ENCODE measurements at places on chromosomes 3 and 15. TPM values are rescaled to one million over a fixed set of nuclear protein-coding genes. Genes with fewer than 3 reads are reported as not detected.

The TMEM212 gene
- not detected for total RNA-seq

- no peak for DNase-seq
Measured at GRCh38 chr15:34370129-34370528, 3.1 kb upstream of the LPCAT4 start.

The SLC7A14 gene
- not detected for total RNA-seq

- DNase-seq = no peak
Measured at GRCh38 chr3:112096176-112096575, 10.0 kb downstream of the C3orf52 start.

DNA sequence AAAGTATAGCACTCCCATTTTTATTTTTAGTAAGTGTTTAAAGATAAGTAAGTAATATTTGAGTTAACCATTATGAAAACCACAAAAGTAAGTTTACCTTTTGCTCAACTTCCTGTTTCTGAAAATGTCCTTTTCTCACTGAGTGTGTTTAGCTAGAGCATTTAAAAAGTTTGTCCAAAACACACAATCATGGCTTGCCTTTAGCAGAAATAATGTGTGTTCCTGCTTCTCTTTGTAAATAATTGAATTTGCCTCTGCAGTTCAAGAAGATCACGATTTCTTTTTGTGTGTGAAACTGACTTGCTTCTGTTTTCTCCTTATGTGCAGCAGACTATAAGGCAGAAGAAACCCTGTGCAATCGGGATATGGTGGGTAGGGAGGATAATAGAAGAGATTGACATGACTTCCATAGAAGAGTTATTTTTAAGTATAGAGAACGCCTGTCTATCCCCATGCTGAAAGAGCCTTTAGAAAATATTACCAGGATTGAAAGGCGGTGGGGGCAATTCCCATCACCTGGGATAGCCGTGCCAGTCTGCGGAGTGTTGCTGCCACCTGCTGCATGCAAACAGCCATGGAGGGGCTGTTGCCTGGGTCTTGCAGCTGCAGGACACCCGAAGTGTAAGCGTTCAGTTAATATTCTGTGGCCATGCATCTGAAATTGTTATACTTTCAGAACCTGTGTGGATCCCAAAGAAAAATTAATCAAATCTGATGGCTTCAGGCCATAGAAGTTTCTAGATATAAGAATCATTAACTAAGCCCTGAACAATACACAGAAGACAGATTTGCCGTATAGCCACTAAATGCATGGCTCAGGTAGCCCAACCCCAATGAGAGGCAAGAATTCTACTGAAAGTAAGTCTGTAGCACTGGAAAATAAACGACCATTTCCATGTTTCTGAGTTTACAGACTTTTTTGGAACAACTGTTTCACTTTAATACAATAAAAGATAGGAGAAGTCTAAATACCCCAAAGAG, 2.4 kb upstream of the CD96 start:
- DNase-seq = peak; percentile 64

GRCh38 chr15:71313806-71314205, 198.5 kb downstream of the THSD4 start:
- no peak for DNase-seq

DNA sequence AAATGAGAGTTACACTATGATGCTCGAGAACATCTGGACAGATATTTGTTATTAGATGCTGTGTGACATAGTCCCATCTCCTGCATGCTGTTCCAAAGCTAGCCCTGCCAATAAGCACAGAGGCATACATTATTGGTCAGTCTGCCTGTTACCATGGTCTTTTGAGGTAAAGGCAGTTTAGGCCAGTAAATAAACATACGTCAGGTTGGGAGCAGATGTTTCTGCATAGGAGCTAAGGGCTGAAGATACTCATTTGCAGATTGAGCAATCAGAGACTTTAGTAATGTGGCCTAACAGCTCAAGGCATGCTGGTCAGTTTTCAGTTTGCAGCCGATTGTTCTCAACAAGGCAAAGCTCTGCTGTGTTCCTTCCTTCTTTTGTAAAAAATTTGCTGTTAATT, 192.9 kb downstream of the ADAMTSL3 start:
- DNase-seq = no peak

The PPARG gene
- 13.2 TPM for total RNA-seq

- DNase-seq = no peak
Measured at GRCh38 chr15:41585127-41586047, 26.4 kb downstream of the TYRO3 start.

GRCh38 chr15:91127236-91127955, 27.3 kb downstream of the SV2B start:
- no peak for DNase-seq

The CRABP1 gene
- total RNA-seq = not detected

The MYO5C gene
- total RNA-seq = 0.88 TPM

DNA sequence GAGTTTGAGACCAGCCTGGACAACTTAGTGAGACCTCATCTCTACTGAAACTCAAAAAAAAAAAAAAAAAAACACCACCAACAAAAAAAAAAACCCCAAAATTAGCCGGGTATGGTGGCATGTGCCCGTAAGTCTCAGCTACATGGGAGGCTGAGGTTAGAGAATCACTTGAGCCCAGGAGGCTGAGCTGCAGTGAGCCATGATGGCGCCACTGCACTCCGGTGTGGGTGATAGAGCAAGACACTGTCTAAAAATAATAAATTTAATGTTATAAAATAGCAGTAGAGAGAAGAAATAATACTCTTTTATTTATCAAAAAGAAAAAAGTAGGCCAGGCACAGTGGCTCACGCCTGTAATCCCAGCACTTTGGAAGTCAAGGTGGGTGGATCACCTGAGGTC, 17.4 kb downstream of the RCCD1 start:
- DNase-seq = no peak

GRCh38 chr3:5585085-5585484, 397.6 kb downstream of the EDEM1 start:
- DNase-seq = no peak

DNA sequence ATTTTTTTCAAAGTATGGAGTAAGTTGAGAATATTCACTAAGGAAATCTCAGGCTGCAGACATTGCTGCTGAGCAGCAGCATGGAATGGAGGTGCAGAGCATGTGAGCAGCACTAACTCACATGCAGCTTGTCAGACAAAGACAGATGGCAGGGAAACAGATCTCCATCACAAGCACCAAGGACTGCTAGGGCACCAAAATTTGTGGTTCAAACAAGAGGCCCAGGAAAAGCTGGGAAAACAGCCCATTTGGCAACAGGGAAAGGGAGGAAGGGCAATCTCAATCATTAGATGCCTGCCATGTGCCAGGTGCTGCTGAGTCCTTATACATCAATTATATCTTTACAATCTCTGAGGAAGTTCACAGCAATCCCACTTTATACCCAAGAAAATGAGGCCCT, 47.2 kb upstream of the EIF1B start:
- no peak for DNase-seq

DNA sequence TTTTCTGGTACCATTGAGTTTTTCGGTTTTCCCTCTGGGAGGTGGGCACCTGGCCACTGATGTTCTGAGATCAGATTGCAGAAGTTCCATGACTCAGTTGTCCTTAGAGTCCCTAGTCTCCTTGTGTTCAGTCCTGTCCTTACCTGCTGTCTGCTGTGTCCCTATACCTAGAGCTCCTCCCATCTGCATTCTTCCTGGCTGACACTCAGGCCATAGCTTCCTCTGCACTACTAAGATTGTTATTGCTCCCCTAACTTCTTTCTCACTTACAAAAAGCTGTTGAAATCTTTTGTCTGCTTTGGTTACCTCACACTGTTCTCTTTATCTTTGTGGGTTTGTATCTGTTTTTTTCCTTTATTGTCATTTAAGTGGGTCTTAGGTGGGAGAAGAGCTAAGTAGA, 13.2 kb downstream of the USP3 start:
- no peak for DNase-seq

GRCh38 chr3:141020143-141020830, 30.9 kb upstream of the SPSB4 start:
- peak; percentile 53 for DNase-seq

DNA sequence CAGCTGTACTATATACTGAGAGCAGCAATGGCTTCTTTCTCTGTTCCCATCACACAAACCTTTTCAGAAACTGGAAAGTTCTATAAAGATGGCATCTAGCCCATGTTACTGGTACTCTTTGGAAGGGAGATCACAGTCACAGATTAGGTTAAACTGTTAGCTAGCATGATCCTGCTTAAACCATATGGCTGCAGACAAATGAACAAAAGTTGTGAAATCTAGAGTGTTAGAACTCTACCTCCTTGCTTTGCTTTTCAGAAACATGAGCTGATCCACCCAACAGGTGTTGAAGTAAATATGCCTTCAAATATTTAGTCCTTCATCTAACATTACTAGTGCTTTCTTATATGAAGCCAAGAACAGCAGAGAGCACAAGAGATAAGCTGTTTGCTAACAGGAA, 102.6 kb downstream of the SNRK start:
- no peak for DNase-seq

The KLF15 gene
- total RNA-seq = 0.03 TPM

GRCh38 chr15:98744506-98744905, 96.2 kb downstream of the IGF1R start:
- no peak for DNase-seq

- DNase-seq = no peak
Measured at GRCh38 chr3:45976191-45977091, 19.2 kb downstream of the FYCO1 start.

GRCh38 chr3:77462951-77463350, 423.1 kb downstream of the ROBO2 start:
- no peak for DNase-seq

DNA sequence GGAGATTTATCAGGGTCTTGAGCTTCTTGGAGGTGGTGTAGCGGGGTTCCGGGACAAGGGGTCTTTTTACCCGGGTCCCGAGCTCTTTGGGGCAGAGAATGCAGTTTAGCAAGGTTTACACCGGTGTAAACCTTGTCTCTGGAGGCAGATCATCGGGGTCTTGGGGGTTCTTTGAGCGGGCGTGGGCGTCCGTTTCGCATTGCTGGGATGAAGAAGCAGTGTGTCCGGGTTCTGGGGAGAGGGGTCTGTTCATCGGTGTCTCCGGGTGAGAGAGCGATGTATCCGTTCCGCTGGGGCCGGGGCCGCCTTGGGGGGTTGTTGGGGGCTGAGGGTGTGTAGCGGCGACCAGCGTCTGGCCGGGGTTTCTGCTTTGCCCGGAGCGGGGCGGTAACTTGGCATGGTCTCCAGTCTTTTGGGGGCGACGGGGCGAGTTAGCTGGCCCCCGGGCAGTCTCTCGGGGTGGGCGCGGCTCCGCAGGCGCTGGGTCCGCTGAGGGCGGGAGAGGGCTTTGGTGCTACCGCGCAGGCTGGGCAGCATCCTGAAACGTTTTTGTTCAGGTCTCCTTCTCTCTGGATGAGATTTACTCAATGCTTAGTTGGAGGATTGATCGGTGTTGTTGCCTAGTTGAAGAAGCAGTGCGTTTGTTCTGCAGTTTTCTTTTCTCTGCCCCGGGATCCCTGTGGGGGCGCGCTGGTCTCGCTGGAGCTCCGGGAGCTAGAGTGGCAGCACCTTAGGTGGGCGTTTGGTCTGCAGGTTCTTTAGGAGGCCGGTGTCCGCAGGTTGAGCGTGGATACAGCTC, 843 bp downstream of the GLCE start:
- DNase-seq = no peak

GRCh38 chr3:39237027-39237426, 42.8 kb downstream of the CX3CR1 start:
- no peak for DNase-seq

The ITGB5 gene
- 146 TPM for total RNA-seq

DNA sequence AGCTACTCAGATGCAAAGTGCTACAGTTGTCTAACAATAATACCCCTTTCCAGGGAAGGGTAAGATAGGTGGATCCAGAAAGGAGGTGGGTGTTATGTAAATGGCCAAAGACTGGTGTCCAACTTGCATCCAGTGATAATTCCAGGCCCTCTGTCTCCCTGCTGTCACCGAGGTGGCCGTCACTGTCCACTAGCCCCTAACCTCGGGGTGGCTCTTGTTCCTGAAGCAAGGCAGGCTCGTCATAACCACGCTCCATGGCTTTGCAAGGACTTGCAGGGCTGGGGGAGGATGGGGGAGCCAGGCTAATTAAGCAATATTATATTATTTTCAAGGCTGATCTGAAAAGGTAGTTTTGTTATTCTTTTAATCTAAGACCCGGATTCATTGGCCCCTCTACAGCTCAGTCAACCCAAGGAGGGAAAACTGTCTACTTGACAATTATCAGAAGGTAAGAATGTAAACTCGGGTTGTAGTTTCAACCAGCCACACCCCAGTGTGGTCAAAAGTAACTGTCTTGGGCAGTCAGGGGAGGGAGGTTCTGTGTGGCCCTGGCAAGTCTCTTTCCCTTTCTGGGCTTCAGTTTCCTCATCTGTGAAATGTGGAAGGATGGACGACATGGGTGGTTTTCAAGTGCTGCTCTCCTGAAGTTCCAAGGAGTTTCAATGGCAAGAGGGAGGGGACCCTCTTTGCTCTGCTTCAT, 220.1 kb upstream of the BHLHE40 start:
- DNase-seq = no peak

DNA sequence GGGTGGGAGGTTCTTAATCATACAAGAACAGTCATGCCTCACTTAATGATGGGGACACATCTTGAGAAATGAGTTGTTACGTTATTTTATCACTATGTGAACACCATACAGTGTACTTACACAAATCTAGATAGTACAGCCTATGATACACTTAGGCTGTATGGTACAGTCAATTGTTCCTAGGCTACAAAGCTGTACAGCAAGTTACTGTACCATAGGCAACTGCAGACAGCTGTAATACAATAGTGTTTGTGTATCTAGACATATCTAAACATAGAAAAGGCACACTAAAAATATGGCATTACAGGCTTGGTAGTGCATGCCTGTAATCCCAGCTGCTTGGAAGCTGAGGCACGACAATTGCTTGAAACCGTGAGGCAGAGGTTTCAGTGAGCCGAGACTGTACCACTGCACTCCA, 55.7 kb upstream of the PLXND1 start:
- no peak for DNase-seq

The ZBTB47 gene
- 17.9 TPM for total RNA-seq

GRCh38 chr15:83835479-83835878, 181.6 kb downstream of the ADAMTSL3 start:
- DNase-seq = no peak

DNA sequence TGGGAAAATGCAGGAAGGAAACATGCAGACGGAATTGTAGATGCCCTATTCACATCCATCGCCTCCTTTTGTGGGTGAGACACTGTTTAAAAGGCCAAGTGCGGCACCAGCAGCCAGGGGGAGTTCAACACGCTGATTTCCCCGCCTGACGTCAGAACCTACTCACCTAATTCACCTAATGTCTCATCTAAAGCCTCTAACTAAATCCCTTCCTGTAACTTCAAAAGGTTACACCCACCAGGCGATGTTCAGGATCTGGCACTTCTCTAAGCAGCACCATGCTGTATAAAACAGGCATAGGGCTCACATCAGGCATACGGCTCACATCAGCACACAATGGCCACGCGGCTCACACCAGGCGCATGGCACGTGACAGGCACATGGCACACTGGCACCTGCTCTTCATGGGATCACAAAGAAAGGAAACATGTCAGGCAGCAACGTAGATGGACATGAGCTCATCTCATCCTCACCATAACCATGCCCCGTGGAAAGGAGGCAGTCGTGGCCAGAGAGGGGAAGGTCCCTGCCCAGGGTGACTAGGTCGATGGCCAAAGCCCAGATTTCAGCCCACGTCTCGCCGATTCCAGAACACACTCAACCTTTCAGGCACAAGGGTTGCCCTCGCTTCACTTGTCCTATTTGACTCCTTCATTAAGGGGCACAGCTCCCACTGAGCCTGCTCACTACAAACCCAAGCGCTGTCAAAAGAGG, 21.7 kb downstream of the XXYLT1 start:
- no peak for DNase-seq

The PRRT3 gene
- 3.4 TPM for total RNA-seq

The GOLGA6L10 gene
- total RNA-seq = 0.07 TPM
